Activated B cell treated with CpG ODN at 0.5 μM for 24 hours (primary cell): ENCODE measurements at places on chromosomes 3 and 15.

GRCh38 chr15:55683376-55683775 is 59.6 kb downstream of the PRTG start:
- no peak for DNase-seq

DNA sequence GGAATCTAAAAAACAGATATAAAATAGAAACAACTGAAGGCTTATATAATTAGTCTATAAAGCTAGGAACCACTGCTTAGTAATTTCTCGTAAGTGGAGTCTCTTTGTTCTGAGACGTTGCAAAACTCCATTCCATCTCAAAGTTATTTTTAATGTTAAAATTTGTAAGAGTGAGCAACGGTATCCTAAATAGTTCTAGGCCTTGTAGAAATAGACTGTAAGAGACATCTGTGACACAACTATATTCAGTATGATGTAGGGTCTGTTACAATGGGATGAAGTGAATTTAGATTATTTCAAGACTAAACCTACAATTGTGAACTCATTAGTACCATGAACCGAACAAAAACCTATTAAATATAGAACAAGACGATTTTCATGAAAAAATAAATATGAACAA is 57.2 kb downstream of the UBE3A start:
- no peak for DNase-seq

DNA sequence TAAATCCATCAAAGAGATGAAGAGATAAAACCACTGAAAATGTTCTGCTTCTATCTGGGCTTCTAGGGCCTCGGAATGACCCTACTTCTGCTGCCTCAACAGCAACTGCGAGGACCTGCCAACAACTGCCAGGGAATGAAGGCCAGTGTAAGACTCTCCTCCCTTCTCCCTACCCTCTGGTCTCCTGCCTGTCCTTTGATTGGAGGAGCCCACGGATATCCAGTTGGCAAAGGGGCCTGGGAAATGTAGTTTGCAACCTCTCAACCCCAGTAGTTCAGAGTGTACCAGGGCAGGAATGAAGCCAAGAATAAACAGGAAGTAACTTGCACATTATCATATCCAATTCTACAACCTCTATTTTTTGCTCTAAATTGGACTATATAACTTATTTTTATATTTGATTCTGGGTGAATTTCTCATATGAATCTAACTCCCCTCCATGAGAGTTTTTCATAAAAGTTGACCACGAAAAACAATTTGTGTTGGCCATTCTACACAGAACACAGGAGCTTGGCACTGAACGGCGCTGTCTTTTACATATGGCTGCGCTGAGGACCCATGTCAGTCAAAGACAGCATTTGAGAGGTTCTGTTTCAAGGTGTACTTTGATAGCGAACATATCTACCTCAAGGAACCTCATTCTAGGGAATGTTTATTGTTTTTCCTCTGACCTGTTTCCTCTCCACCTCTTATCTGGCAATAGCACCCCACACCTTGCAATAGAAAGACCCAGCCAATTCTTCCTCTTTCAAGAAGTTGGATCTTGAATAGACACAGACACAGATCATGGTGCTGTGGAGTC is 91.1 kb upstream of the RNF7 start:
- DNase-seq, result no peak

DNA sequence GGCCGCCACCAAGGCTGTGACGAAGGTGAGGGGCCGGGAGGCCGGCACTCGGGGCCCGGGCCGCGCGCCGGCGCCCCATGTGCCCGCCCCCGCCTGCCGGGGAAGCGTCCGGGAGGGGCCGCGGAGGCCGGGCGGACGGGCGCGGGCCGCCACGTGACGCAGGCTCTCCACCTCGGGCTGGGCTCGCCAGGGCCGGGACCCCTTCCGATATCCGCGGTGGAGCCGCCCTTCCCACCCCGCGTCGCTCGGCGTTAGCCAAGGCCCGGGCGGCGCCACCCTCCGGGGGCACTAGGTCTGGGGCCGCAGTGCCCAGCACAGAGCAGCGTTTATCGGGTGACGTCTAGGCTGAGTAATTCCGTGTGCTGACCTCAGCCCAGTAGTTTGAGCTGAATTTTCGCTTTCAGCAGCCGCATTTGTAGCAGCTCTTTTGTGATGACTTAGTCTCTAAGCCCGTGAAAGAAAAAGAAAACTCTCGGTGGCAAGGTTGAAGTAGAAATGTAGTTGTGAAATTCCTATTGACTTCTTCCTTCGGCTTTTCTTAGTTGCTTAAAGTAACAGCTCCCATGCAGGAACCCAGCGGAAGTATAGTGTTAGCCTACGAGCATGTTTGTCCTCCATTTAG is 885 bp downstream of the CDV3 start:
- peak; percentile 76 for DNase-seq

DNA sequence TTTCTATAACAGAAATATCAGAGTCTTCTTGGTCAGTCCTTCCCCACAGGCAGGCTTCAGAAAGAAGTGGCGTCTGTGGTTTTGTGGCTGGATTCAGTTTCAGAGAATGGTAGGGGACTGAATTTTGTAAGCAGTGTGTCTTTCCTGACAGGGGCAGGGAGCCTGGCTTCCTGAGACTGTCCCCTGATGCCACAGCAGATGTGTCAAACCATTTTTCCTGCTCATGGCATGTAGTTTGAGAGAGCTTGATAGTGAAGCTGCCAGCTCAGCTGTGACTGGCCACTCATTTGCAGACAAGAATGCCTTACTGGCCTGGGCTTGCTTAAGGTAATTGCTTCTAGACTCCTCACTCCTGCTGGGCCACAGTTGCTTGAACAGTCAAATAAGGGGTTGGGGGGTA is 26.4 kb downstream of the LARS2 start:
- no peak for DNase-seq

DNA sequence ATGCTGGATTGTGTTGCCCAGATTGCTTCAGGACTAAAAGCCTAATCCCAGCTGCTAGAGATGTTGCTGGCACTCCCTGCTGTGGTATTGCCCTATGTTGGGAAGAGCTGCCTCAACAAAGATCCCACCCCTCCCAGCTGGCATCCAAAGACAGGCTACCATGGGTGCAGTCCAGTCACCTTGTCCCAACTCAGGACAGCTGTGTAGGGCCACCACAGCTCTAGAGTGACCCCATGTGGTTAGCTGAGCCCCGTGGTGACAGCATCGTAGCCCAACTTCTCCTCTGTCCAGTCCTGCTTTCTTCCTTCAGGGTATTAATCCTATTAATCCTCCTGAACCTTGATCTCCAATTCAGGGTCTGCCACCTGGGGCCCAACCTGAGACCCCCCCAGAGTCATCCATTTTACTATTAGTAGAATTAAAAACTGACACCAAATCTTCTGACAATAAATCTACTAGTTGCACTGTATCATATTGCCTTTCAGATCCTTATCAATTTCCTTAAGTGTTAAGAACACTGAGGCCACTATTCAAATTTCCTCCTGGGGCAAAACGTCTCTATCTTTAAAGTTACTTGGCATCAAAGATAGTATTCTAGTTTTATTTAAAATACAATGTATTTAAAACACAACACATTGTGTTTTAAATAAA is 83.5 kb downstream of the AQP9 start:
- DNase-seq, result no peak

- DNase-seq, result no peak
These were observed 207.9 kb upstream of the SLC2A2 start for GRCh38 chr3:171234298-171235010.

- no peak for DNase-seq
These were observed 87.9 kb downstream of the FBLN2 start for GRCh38 chr3:13636874-13637273.

DNA sequence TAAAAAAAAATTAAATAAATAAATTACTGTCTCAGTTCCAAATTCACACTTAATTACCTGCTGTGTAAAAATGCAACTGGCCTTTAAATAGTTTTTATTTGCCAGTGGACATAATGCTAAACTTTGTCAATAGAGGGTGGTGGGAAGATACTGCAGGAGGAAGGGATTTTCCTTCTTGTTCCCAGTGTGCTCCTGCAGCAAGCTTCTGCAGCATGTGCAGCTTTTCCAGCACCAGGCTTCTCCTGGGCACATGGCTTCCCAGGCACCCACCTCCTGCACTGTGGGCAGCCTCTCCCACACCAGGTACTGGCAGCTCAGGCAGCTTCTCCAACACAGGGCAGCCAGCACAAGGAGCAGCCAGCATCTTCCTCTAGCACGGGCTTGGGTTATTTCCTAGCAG is 29.6 kb upstream of the BBX start:
- no peak for DNase-seq

GRCh38 chr3:37981348-37981664 is 9.3 kb upstream of the VILL start:
- DNase-seq, result no peak

GRCh38 chr3:153513236-153513635 is 351.2 kb downstream of the RAP2B start:
- no peak for DNase-seq

DNA sequence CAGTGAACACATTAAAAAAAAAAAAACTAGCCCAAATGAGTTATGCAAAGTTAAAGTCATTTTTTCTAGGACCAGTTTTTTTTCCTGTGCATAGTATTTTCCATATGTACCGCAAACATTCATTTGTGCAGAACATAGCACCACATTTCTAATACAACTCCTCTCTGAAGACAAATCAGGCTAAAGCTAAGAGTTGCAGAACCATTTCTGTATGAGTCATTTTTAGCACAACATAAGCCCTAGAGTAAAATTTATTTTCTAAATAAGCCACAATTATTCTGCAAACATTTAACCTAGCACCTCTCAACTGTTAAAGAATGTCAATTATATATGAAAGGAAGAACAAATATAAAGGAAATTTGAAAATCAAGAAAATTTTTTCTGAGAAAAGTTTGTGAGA is 375.8 kb downstream of the TIGIT start:
- no peak for DNase-seq

DNA sequence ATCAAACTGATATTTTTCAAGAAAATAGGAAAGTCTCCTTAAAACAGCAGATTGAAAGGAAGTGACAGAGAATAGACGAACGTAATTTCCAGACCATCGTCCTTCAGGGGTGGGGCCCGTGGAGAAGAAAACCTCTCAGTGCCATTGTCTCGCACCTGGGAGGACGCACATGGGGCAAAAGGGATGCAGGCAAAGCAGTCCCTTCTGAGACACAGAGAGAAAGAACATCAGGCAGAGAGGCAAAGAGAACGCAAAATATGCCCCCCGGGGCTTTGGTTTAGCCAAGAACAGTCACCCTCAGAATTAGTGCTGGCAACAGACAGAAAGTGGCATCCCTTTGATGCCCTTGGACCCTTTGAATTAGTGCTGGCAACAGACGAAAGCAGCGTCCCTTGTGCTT is 37.0 kb downstream of the MUC20 start:
- no peak for DNase-seq

- DNase-seq, result no peak
These were observed 60.7 kb downstream of the ADAMTS7 start for GRCh38 chr15:78750566-78750965.

- DNase-seq, result no peak
These were observed 2.1 kb downstream of the RAB43 start for GRCh38 chr3:129119365-129120100.

- DNase-seq, result no peak
These were observed 217.2 kb downstream of the PDZRN3 start for GRCh38 chr3:73407577-73407976.

DNA sequence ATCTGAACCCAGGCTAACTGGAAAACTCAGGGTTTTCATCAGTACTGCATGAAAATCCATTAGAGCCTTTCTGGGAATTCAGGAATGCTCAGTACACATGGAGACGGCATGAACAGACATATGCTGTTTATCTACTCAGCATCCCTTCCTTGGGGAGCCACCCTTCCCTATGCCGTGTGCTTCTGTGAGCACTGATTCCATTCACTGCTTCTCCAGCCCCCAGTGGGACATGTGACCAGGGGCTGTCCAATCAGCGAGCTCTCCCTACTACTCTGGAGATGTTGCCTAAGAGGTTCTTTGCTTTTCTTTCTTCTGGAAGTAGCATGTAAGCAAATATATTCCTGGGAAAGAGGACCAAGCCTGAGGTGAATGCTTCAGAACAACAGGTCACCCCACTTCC is 5.6 kb upstream of the PCOLCE2 start:
- no peak for DNase-seq

DNA sequence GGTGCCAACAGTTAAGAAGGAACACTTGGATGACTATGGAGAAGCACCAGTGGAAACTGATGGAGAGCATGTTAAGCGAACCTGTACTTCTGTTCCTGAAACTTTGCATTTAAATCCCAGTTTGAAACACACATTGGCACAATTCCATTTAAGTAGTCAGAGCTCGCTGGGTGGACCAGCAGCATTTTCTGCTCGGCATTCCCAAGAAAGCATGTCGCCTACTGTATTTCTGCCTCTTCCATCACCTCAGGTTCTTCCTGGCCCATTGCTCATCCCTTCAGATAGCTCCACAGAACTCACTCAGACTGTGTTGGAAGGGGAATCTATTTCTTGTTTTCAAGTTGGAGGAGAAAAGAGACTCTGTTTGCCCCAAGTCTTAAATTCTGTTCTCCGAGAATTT is 3.0 kb downstream of the SKIL start:
- DNase-seq, result no peak

DNA sequence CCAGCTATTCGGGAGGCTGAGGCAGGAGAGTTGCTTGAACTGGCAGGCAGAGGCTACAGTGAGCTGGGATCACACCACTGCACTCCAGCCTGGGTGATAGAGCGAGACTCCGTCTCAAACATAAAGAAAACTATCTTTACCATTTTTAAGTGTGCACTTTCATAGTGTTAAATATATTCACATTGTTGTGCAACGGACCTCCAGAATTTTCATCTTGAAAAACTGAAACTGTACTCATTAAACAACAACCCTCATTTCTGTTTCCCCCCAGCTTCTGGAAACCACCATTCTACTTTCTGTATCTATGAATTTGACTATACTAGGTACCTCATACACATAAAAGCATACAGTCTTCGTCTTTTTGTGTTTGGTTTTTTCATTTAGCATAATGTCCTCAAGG is 375.1 kb downstream of the SHQ1 start:
- no peak for DNase-seq

GRCh38 chr3:172520301-172520831 is 2.9 kb downstream of the TNFSF10 start:
- DNase-seq, result no peak

DNA sequence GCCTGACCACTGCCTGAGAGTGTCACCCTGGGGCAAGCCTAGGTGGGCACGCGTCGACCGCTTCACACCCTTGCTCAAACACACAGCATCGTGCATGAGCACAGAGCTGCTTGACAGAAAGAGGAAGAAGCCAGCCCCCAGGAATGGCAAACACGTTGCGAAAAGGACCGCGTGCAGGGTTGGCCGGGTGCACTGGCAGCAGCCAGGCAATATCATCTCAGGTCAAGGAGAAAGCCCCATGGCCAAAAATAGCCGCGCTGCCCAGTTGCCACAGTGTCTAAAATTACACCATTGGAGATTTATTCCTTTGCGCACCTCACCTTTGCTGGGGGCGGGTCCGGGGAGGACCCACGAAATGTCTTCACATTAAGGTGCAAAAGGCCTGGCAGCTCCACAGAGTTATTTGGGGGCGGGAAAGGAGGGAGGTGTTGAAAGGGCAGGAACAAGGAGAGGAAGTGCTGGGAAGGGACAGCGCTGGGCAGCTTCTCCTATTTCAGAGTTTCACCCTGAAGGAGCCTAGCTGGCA is 44.7 kb upstream of the NR2F2 start:
- no peak for DNase-seq
